ENCODE measurements at places on chromosomes 12 and 14. TPM values are rescaled to one million over a fixed set of nuclear protein-coding genes. Genes with fewer than 3 reads are reported as not detected.

IFI27L1 gene
- 23.8 TPM for total RNA-seq

RBMS2 gene
- total RNA-seq: 0.66 TPM

PAH gene
- total RNA-seq: 0.31 TPM

PIANP gene
- not detected for total RNA-seq

AGAP2 gene
- 0.60 TPM for total RNA-seq

ADGRD1 gene
- total RNA-seq: 11.7 TPM
